ENCODE measurements at places on chromosomes 7 and 10.

GRCh38 chr10:131162866-131163843, 148.4 kb downstream of the TCERG1L start:
- ATAC-seq = no peak

DNA sequence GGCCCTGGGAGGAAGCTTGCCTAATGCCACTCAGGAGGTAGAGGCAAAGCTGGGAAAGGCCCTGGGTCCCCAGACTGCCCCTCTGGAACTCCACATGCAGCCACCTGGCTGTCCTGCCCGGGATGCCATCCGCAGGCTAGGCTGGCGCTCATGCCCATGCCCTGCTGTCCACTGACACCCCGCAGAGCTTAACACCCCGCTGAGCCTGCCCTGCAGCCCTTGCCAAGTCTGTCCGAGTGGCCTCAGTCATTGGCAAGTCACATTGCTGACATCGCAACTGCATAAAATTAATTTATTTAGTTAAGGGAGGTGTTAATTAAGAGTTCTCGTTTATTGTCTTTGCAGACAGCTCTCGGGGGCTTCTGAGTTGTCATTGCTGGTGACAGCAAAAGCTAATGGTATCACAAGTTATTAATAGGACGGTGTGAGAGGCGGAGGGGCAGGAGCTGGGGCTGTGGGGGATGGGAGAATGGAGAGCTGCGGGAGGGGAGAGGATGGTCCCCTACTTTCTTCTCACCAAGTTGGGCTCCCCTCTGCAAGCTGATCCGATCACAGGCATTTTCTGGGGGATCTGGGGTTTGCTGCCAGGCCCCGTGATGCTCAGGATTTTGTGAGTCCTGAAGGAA, 55.6 kb upstream of the PCBD1 start:
- no peak for ATAC-seq

- ATAC-seq = peak; percentile 93
Observed at GRCh38 chr10:74898201-74898976, 72.0 kb downstream of the KAT6B start.

DNA sequence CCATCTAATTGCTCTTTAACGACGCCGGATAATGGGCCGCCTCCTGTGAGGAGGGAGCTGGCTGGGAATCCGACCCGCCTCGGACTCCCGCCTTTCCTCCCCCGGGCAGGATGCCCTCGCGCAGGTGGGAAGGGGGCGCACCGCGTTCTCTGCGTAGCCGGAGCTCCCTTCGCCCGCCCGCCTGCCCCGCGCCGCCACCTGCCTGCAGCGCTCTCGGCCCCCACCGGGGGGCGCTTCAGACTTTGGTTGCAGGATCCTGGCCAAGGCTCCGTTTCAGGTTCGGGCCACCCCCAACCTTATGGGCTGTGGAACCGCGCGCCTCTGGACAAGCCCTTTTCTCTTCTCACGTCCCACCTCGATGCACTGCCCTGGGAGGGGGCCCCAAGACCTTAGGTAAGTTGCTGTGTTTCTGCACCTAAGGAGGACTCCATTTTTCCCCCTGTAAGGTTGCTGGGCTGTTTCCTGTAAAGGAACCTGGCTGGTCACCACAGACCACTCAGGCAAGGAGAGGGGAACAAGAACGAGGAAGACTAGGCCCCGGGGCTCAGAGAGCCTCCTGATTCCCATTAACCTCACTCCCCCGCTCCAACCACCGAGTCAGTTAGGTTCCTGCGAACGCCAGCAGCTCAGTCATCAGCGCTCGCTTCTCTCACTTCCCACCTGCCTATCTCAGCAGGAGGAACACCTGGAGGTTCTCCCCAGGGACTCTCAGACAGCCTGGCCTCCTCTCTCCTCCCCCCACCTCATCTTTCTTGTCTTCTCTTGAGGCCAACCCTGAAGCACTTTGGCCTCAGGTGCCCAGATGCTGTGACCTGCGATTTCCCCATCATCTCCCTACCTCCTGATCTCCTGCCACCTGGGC, 11.3 kb upstream of the KAZALD1 start:
- ATAC-seq = peak; percentile 84

DNA sequence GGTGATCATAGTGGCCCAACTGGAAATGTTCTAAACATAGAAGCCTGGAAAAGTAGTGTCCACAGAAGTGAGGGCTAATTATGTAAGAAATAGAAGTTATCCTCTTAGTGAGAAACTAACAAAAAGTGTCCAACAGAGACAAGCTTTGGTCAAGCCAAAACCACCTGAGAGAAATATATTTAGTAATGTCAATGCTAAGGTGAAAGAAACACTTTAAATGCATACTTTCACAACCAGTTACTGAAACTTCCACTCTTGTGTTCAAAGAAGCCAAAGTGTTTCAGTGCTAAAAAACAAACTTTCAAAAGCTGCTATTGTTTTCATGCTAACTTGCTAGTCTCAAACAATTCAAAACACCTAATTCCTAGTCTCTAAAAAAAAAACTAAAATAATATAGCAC, 18.1 kb downstream of the RAB11FIP2 start:
- ATAC-seq = no peak

DNA sequence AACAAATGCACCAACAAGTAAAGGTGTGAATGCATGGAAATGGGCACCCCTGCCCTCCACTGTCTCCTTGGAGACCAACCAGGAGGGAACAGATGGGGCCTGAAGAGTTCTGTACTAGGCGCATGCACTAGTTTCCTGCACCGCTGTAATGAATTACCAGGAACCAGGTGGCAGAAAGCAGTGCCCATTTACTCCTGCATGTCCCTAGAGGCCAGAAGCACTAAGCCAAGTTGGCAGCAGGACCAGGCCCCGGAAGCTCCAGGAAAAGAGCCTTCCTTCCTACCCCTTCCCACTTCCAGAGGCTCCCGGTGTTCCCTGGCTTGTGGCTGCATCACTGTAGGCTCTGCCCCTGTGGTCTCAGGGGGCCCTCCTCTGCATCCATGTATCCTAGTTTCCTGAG, 237.5 kb upstream of the PPP2R2D start:
- no peak for ATAC-seq

DNA sequence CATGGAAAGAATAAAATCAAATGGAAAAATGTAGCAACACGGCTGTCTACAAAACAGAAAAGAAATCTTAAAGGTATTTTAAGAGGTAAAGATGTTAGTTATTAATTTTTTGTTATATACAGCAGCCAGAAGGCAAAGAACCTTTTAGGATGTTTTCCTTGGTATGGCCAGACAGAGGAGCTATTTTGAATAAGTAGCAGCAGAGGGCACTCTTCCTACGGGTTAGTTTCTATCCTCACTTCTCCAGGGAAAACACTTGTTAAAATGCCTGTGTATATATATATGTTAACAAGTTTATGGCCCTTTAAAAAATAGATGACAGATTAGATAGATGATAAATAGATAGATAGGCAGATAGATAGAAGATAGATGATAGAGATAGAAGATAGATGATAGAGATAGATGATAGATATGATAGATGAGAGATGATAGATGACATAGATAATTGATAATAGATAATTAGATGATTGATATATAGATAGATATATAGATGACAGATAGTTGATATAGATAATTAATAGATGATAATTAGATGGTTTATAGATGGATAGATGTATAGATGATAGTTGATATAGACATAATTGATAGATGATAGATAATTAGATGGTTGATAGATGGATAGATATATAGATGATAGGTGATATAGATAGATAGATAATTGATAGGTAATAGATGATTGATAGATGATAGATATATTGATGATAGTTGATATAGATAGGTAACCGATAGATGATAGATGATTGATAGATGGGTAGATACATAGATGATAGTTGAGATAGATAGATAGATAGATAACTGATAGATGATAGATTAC, 57.8 kb upstream of the WIPF3 start:
- ATAC-seq = no peak

DNA sequence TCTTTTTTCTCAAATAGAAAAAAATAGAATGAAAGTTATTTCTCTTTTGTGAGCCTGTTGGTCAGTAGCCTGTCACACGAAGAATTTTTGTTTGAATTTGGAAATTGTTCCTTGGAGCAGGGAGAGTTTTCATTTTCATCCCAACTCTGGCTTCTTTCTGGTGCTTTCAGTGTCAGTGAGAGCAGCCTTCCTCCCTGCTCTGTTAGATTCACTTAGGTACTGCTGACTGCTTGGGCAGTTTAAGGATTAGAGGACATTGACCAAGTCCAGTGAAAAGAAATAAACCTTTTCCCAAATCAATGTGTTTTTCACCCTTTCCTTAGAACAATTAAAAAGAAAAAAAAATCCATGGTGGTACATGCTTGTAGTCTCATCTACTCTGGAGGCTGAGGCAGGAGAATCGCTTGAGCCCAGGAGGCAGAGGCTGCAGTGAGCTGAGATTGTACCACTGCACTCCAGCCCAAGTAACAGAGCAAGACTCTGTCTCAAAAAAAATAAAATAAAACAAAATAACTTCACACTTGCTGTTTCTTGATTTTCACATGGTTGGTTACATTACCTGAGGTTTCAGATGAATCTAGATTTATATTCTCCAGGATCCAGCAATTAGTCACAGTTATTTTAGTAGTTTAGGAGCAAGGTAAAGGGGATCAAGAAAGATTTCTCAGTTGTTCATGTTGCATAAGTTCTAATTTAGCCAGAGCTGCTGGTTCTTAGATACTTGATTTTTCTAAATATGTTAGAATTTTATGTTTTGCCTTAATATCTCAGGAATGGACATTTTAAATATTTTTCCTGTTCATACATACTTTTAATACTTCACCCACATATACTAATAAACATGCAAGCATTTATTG, 63.1 kb downstream of the ZNRF2 start:
- ATAC-seq = peak; percentile 33

Data from activated T-helper 17 cell treated with anti-CD3 and anti-CD28 coated beads, Interleukin-2, amount 50 U/mL, for 72 hours (primary cell).